ENCODE measurements at places on chromosomes 7 and 10. TPM values are rescaled to one million over a fixed set of nuclear protein-coding genes. Genes with fewer than 3 reads are reported as not detected.

DNA sequence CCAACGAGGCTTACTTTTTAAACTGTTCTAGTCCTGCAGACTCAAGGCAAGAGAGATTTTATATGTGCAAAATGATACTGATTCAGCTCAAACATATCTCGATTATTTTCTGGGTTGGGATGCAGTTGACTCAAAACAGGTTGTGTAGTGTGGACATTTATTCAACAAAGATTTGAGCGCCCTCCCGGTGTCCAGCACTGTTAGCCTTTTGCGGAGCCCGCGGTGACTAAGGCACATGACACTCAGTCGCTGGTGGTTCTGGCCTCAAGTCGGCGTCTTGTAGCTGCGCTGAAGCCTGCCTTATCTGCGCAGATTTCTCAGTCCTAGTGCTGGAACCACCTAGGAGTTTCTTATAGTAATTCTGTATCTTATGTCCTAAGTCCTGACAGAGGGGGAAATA is 938 bp upstream of the CADPS2 start:
- DNase-seq, result peak; percentile 69

GRCh38 chr7:90586091-90586490 is 10.0 kb upstream of the CDK14 start:
- no peak for DNase-seq

DNA sequence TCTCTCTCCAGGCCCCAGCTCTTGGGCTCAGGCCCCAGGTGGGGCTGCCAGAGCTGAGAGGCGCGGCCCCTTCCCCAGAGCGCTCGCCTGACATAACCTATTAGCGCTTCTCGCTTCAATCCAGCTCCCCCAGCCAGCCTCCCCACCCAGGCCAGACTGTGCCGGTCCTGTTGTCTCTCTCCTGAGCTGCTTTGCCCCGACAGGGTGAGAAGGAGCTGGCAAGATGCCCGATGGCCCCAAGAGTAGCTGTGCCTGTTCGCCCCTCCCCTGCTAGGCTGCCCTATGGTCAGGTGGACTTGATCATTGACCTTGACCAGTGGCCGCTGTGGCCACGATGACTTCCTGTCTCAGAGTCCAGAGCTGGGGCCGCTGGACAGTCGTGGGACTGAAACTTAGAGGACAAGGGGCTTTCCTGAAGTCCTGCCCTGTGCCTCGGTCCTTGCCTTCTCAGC is 9.1 kb downstream of the TMEM270 start:
- no peak for DNase-seq

- DNase-seq, result peak; percentile 23
Measured at GRCh38 chr7:16465469-16466361, at the start of gene SOSTDC1. Gene SOSTDC1, minus strand, starts transcription at chr7:16465738. Its CDS starts 70 bp downstream, at chr7:16465668.

DNA sequence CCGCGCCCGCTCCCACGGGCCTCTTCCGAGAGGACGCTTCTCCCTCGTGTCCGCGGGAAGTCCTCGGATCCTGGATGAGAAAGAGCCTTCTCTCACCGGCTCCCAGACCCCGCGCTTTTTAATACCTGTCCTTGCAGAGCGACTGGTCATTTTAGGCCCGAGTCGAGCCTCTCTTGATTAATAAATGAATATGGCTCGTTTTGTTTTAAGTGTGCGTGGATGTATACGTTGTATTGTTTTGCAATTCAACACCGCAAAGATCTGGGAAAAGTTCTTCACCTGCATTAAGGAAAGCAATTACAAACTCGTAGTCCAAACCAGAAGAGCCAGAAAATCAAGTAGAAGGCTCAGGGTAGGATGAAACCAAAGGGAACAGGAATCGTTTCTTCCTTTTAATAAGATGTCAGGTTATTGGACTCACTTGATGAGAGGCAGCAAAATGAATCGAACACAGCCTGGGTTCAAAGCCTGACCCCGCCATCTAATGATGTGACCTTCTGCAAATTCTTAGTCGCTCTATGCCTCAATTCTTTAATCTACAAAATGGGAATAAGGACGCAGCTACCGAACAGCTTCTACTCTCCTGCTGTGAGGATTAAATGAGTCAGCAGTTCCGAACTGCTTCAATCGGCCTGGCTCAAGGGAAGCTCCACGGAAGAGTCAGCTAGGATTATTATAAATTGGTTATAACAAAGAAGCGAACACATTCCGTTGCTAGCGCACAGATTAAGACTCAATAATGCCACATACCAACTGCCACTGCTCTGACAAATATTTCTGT is 277.8 kb upstream of the NEBL start:
- DNase-seq, result no peak

DNA sequence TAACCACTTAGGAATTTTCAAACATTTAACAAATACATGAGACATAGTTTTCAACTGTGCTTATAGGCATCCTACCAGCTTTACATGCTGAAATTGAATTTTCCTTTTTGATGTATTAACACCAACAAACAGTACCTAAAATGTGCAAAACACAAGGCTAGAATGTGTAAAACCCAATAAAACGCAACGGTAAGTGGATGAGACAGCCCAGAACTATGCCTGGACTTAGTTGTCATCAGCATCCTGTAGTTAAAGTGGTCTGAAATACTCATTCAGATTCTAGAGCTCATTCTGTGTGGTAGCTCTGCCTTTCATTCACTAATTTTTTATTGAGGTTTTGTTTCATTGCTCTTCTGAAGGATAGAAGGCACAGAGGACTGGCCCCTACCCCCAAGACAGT is 137.1 kb downstream of the BMPER start:
- no peak for DNase-seq

DNA sequence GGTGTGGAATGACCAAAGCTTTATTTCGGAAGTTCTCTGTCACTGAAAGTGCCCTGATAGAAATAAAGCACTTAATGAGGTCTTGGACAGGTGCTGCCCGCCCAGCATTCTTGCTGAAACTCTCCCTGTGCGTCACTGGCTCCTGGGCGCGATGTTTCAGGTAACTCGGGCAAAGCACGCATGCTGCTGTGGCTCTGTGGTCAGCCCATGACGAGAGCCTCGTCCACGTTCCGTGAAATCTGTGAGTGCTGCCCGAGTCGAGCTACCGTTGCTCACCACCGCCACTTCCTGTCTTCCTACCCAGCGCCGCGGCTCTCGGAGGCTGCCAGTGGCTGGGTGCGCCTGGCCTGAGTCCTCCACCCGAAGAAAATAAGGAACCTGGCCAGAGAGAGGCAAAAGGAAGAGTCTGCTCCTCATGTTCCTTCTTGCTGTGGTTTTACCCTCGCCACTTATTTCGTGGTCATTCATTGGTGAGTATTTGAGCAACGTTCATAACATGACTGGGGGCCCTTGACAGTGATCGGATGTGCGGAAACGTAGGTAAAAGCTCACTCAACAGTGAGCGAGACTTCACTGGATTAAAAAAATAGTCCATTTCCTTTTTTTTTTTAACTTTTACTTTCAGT is 95.5 kb downstream of the MAP3K8 start:
- DNase-seq, result no peak

- no peak for DNase-seq
Measured at GRCh38 chr10:63700631-63701156, 179.5 kb downstream of the REEP3 start.

GRCh38 chr7:100799037-100799896 is 28.1 kb downstream of the EPHB4 start:
- peak; percentile 65 for DNase-seq

DNA sequence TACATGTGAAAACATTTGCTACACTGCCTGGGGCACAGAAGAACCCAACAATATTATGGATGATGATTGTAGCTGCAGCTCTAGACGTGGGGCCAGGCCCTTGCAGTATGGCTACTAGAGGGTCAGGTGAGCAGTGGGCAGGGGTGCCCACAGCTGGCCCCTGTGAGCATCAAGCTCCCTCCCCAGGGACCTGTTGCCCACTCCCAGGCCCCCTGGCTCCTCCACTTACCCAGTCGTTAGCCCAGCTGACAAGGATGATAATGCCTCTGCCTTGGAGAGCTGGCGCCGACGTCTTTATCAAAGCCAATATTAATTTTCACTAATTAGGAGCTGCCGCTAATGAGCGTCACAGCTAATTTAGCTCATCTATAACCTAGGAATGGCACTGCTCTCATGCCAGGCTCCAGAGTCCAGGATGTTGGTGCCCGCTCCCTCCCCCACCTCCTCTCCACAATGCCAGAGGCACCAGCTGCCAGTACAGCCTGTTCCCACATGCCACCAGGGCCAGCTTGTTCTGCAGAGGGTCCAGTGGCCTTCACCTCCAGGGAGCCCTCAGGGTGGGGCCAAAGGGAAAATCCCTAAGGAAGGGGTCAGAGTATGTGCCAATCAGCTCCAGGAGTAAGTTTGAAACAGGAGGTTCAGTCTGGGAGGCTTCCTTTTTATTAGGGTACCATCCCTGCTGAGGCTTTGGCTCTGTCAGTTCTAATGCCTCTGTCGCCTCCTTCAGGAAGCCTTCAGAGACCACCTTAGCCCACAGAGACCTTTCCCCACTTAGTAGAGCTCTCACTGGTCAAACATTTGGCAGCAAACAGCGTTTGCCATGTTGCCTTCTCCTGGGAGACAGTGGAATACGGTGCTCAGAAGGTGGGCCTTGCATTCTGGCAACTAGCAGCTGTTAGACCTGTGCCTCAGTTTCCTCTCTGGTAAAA is 77.2 kb downstream of the CDH23 start:
- no peak for DNase-seq

DNA sequence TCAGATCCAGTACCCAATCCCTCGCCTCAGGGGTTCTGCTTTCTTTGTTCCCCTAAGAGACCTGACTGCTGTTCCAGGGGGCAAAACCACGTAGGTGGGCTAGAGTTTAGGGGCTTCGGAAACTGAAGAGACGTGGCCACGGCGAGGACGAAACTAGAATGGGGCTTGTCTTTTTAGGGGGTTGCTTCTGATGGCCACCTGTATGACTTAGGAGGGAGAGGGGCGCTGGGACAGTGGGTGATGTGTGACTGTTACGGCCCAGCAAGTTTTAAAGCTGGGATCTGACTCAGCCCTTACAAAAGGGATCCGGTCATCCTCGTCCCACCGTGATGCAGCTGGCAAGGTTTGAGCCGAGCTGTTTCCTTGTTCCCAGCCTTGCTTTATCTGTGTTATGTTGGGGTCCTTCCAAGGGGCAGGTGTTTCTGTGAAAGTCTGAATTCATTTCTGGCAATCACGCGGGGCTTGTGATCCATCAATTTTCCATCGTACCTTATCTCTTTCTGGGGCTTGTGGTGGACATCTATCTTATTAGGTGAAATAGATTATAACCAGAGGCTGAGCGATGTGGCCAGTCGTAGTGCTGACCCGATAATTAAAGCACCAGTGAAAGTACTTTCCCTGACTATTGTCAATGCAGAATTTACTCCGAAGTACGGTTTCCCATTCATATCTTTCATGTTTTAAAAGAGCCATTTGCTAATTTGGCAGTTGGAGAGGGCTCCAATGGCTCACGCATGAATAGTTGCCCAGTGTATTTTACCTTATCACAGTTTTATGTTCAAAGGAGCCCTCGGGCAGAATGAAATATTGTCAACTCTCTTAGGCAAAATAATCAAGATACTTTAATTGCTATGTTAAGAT is 830 bp downstream of the MET start:
- DNase-seq, result peak; percentile 12

DNA sequence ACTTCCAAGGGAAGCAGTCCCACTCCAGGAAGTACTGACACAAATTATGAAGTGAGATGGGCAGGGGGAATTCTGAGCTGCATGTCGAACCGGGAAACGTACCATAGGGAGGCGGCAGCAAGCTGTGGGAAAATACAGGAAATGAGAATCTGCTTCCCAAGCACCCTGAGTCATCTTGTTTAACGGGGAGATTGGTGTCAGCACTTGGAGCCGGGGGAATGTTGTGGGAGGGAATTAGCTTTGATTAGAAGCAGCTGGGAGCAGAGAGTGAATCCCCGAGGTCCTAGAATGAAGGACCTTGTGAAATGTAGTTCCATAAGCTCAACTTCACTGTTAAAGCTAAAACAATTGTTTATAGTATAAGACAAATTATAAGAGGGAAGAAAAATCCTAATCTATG is 141.4 kb upstream of the PRKCQ start:
- peak; percentile 37 for DNase-seq

DNA sequence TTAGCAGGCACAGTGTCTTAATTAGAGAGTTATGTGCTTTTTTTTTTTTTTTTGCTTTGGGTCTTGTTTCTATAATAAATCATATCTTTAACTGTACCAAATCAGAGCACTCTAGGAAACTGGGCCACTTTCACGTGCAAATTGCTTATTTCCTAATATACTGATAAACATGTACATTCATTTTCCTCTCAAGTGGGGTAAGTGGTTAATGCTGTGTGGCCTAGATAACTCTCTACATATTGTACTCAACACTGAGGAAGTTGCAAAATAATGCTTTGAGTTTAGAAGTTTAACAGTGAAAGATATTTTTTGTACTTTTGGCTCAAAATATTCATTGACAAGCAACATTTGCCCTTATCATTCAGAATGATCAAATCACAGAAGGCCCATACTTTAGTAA is 115.9 kb upstream of the IFRD1 start:
- no peak for DNase-seq

GRCh38 chr7:99290980-99291607 is 18.5 kb downstream of the MYH16 start:
- DNase-seq, result no peak

DNA sequence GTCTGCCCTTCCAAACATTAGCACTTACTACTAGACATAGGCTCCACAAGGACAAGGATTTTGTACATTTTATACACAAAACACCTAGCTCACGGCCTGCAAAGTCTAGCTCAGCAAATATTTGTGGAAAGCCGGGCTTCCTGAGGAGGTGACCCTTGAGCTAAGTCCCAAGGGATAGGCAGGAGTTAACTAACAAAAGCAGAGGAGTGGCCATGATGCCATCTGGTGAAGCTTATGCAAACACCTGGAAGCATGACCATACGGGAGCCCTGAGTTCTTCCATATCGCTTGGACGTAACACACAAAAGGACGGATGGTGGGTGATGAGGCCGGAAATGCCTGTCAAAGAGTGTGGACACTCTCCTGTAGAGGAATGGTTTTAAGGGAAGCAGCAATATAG is 25.9 kb upstream of the YAE1 start:
- no peak for DNase-seq

DNA sequence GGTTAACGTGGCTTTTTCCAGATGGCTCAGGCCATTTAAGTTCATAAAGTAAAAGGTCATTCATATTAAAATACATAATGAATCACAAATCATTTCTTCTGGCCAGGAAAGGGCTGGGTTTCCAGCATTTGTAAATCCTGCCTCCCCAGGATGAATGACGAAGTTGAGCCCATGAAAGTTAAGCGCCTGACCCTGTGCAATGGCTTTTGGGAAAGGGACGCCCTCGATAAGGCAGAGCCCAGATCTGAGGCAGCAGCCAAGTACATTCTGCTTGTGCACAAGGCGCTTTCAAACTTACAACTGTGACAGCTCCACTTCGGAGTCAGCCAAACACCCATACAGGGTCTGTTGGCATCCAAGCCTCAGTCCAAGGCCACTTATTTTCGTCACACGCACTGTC is 2.8 kb downstream of the GIMAP6 start:
- DNase-seq, result no peak

GRCh38 chr10:132848951-132849545 is 63.1 kb upstream of the NKX6-2 start:
- no peak for DNase-seq

GRCh38 chr7:18948521-18948920 is 168.9 kb downstream of the TWIST1 start:
- no peak for DNase-seq

ASB10 gene
- not detected for total RNA-seq

IFIT1 gene
- 52.3 TPM for total RNA-seq

SEMA4G gene
- 15.9 TPM for total RNA-seq

COL1A2 gene
- not detected for total RNA-seq

ADD3 gene
- 64.4 TPM for total RNA-seq

Measured in Calu3 (cell line).